ENCODE measurements at places on chromosomes 1 and 21.

DNA sequence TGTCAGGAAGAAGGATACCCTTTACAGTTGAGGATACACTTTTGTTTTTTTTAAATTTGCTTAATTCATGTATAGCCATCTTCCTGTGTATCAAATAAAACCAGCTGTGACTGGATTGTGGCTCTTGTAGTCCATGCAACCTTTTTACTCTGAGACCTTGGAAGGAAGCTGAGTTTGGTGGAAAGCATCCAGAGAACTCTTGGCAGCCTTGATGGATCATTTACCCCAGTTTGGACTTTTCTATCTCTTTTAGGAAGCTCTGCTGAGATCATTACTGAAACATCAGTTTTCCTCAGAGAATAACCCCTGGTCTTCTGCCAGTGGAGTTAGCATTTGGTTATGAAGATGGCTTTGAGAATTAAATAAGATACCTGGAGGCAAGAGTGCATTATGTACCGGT is 21.2 kb upstream of the APOBEC4 start:
- DNase-seq, result no peak

- DNase-seq, result no peak
These were observed 18.0 kb downstream of the COLGALT2 start for GRCh38 chr1:184019506-184019905.

GRCh38 chr1:56964349-56965017 is 1.3 kb downstream of the C8B start:
- DNase-seq, result no peak

DNA sequence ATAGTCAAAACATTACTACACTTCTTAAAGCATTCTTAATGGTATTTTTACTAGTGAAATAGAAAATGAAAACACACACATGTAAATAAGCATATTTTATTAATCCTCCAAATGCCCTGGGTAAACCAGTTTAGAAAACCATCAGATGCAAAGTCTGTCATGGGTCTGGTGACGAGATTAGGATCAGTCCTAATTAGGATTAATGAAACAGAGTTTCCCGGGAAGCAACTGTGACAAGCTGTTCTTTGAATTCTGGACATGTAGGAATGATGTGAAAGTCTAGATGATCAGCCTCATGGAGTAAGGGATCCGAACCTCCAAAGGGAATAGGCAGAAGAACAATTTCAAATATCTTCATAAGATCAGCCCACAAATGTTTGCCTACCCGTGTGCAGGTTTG is 250.2 kb downstream of the KIF26B start:
- DNase-seq, result no peak

GRCh38 chr1:204286831-204287421 is 72.8 kb downstream of the PLEKHA6 start:
- no peak for DNase-seq

DNA sequence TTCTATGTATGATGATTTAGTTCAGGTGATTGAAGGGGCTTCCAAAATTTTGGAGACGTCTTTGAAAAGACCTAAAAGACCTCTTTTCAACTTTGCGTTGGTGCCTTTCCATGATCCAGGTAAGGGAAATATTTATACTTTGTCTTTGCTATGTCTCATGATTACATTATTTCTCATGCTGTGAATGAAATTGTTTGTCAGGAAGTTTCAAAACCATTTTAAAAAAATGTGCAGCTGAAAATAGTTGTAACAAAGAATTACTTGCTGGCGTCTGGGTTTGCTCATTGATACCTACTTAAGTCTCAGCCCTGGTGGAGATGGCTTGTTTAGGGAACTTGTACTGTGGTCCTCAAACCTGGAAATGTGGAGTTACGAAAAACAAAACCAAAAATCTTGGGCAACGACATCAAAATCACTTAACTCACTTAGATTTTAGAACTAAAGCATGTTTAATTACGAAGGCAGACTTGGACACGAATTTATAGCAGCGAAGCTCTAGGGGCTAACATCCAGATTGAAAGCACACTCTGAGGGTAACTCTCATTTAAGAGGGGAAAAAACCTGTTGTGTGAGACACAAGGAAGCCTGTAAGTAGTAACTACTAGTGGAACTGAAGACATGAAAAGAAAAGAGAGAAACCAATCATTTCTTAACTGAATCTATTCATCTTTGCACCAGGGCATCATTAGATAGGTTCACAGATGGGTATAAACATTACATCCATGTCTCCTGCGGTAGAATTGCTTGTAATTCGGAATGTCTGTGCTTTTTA is 924 bp downstream of the HMCN1 start:
- no peak for DNase-seq

GRCh38 chr1:1940123-1940425 is 21.0 kb upstream of the TMEM52 start:
- no peak for DNase-seq

DNA sequence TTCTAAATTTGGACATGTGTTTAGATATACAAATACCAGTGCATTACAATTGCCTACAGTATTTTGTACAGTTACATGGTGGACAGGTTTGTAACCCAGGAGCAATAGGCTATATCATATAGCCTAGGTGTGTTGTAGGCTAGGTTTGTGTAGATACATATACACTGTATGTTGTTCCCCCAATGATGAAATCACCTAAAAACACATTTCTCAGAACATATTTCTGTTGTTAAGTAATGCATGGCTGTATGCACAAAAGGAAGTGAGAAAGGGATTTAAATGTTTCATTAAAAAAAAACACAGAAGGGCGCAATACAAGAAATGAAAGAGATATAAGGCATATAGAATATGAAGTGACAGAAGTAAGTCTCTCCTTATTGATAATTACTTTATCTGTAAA is 32.0 kb downstream of the S100B start:
- DNase-seq, result no peak

DNA sequence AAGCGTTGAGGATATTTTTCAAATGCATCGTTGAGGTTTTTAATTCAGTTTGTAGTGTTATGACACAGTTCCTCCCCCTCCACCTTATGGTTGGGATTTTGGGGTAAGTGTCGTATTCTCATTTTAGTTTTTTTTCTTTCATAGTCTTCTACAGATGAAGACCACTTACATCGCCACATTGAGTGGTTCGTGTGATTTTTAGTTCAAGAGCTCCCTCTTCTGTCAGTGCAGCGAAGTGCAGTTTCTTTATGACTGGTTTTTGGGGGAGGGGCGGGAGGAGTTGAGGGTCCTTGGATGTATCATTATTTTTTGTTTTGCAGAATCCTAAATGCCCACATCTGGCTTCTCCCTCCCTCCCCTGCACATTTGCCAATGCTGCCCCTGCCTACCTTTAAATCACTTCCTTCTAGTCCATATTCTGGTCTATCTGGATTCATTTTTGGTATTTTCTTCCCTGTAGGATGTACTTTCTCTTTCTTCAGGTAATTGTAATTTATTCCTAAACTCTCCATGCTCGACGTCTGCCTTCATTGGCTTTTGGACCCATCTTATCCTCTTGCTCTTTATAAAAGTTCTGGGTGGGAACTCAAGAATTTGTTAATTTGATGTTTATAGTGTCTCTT is 433.1 kb downstream of the CAMTA1 start:
- peak; percentile 27 for DNase-seq

GRCh38 chr1:91245435-91245834 is 159.2 kb downstream of the HFM1 start:
- DNase-seq, result no peak

GRCh38 chr1:30286241-30286987 is 437.0 kb downstream of the MATN1 start:
- no peak for DNase-seq

GRCh38 chr21:44681861-44682579 is at the start of gene KRTAP12-1:
Gene KRTAP12-1 (minus strand): TSS chr21:44682163. CDS start chr21:44682123, 40 bp downstream.
- peak; percentile 51 for DNase-seq

- no peak for DNase-seq
These were observed 101.1 kb downstream of the KAZN start for GRCh38 chr1:14699620-14700019.

DNA sequence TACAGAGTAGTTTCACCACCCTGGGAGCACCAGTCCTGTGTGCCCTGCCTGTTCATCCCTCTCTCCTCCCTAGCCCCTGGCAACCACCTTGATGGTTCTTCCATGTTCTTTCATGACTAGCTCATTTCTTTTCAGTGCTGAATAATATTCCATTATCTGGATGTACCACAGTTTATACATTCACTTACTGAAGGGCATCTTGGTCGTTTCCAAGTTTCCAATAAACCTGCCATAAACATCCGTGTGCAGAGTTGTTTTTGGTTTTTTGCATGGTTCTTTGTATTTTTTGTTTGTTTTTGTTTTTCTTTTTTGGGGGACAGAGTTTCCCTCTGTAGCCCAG is 13.9 kb downstream of the TIAM1 start:
- no peak for DNase-seq

GRCh38 chr21:41581592-41582228 is 73.8 kb upstream of the TMPRSS2 start:
- no peak for DNase-seq

DNA sequence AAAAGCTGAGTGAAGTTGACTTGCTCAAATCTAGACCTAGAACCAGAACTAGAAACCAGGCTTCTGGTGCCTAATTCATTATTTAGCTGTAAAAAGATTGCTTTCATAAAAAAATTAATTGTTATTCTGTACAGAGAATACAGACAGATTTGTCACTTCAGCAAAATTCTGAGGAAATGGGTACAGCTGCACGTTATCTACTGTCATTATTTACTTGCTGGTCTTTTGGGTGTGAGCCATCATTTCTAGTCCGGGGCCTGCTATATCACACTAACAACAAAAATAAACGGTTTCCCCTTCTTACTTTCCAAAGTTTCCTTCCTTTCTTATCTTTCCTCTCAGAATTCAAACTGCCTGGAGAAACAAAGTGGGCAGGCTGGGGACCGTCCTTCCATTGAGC is 68.3 kb downstream of the PTGER3 start:
- DNase-seq, result no peak

DNA sequence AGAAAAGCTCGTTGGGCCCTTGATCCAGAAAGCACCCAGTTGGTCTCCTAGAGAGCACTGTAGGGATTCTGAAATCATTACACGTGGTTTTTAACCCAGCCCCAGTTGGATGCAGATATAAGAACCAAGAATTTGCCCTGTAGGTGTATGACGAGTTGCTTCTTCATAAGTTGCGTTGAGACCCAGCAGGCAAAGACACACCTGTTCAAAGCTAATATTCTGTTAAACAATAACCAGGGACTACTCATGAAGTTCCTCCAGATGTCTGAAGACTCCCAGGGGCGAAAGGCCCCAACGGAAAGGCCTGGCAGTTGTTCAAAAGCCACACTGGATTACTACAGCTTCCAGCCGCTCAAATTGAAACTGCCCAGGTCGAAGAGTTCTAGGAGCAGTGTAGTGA is 88.6 kb upstream of the HNRNPU start:
- no peak for DNase-seq

GRCh38 chr1:15836772-15837669 is 10.5 kb upstream of the SPEN start:
- DNase-seq, result no peak

DNA sequence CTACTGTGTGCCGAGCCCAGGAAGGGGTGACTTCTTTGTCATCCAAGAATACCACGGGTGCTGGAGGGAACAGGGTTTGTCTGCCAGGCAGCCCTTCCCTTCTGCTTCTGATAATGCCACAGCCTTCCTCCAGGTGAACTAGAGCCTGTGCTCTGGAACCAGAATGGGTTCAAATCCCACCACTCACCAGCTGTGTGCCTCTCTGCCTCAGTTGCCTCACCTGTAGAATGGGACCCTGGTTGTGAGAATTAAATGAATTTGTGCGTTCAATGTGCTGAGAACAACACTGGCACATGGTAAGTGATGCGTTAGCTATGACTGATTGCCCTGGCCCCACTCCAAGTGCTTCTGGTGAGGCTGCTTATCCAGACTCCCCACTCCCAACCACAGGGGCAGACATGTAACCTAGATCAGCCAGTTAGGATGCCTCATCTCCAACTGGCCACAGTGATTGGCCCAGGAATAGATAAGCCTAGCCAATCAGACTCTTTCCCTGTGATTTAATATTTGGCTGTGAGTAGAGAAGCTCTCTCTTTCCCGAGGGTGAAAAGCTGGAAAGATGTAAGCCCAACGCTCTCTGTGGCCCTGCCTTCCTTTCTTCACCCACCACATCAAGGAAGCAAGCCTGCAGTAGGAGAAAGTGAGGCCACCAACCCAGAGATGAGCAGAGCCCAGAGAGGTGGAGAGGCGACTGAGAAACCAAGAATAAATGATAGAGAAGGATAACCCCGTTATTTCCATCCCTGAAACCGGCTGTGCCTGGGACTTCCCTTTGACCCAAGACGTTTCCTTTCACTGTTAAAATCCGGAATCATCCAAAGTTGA is 20.8 kb upstream of the LAPTM5 start:
- DNase-seq, result peak; percentile 94

GRCh38 chr1:109620401-109620791 is 759 bp downstream of the AMPD2 start:
- no peak for DNase-seq

DNA sequence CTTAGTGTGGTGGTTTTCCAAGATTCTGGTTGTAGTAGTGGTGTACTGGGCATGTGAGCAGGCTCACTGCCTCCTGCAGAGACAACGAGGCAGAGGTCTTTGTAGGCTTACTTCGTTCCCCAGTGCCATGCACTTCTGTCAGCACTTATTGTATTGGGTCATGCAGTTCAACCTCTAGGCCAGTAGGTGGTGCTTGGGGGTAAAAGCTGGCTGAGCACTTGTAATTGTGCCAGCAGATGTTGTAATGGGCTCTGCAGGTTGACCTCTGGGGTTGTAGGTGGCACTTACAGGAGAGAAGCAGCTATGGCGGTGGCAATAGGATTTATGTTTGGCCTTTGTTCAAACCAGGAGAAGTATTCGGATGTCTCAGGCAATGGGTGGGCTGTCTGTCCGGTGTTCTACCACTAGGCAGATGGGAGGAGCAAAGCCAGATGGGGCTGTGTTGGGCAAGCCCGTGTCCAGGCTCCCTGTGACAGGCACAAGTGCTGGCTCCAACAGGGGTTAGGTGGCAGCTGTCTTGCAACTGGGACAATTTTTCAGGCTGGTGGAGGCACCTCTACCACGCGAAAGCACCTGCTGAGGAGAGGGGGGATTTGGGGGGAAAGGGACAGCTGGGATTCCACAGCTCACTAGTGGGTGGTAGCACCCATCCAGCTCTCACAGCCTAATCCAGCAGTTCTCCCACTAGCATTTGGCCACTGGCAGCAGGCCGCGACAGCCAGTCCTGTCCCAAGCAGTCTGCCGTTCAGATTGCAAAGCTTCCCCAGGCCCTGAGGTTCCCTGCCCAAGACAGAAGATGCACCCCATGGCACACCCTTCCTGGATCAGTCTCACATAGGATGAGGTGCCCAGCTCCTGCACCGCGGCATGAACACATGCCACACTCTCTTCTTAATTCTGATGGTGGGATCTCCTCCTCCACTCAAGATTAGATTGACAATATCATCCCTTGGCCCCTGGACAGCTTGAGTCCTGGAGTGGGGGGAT is 274.5 kb downstream of the CTH start:
- DNase-seq, result peak; percentile 23

- DNase-seq, result no peak
These were observed 8.8 kb downstream of the RAB7B start for GRCh38 chr1:205994346-205994745.

- no peak for DNase-seq
These were observed 610 bp downstream of the COL6A2 start for GRCh38 chr21:46098303-46099141.

DNA sequence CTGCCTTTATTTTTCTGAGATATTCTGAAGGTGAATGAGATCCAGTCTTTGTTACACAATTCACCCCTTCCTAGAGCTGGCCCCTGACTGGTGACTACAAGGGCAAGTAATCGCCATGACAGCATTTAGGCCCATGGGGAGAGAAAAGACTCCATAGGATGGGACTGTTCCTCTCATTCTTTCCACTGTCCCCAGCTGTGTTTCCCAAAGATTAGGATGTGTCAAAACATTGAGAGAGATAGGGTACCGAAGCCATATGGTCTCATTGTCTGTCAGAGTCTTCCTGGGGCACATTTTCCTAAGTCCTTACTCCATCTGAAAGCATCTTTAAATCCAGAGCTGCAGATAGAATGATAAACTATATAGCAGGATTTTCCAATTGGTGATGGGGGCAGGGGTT is 423.5 kb downstream of the OMA1 start:
- no peak for DNase-seq
